ENCODE measurements at places on chromosomes 4 and X. TPM values are rescaled to one million over a fixed set of nuclear protein-coding genes. Genes with fewer than 3 reads are reported as not detected.

The CT47B1 gene
- not detected for total RNA-seq

The PFKFB1 gene
- 0.78 TPM for total RNA-seq

The SCML2 gene
- 1.7 TPM for total RNA-seq

The TBL1X gene
- 50.5 TPM for total RNA-seq

The DRP2 gene
- total RNA-seq: not detected

The USP51 gene
- total RNA-seq: 3.0 TPM

The DDX60 gene
- total RNA-seq: 33.9 TPM

The USP27X gene
- total RNA-seq: 7.5 TPM

The CTBP1 gene
- 195 TPM for total RNA-seq

The FOXR2 gene
- not detected for total RNA-seq

The IGFBP7 gene
- not detected for total RNA-seq

The DMP1 gene
- total RNA-seq: not detected

The RBM46 gene
- total RNA-seq: not detected

The APLN gene
- total RNA-seq: not detected

The ODAPH gene
- not detected for total RNA-seq

The CABS1 gene
- total RNA-seq: not detected

The GPC3 gene
- total RNA-seq: 0.22 TPM

The XAGE1B gene
- not detected for total RNA-seq

The ARMCX6 gene
- 36.6 TPM for total RNA-seq

The RIBC1 gene
- 1.2 TPM for total RNA-seq

The TRIM2 gene
- total RNA-seq: 11.9 TPM

The LINC00632 gene
- total RNA-seq: 14.5 TPM

The CRLF2 gene
- total RNA-seq: 0.38 TPM

The ZDHHC15 gene
- total RNA-seq: 0.47 TPM

The NXF2B gene
- not detected for total RNA-seq

The CENPVL1 gene
- not detected for total RNA-seq

The RHOXF2B gene
- not detected for total RNA-seq

The CT45A1 gene
- total RNA-seq: not detected

The SCOC gene
- 21.8 TPM for total RNA-seq

The SH2D1A gene
- total RNA-seq: 53.1 TPM

The RS1 gene
- not detected for total RNA-seq

The CSAG2 gene
- total RNA-seq: not detected

The FOXO4 gene
- total RNA-seq: 42.9 TPM

The RASL11B gene
- not detected for total RNA-seq

The FGF5 gene
- 0.06 TPM for total RNA-seq

The HTRA3 gene
- total RNA-seq: not detected

The ANKRD17 gene
- total RNA-seq: 58.4 TPM

The CDK16 gene
- 57.4 TPM for total RNA-seq
